ENCODE measurements at places on chromosomes 2 and 18.

DNA sequence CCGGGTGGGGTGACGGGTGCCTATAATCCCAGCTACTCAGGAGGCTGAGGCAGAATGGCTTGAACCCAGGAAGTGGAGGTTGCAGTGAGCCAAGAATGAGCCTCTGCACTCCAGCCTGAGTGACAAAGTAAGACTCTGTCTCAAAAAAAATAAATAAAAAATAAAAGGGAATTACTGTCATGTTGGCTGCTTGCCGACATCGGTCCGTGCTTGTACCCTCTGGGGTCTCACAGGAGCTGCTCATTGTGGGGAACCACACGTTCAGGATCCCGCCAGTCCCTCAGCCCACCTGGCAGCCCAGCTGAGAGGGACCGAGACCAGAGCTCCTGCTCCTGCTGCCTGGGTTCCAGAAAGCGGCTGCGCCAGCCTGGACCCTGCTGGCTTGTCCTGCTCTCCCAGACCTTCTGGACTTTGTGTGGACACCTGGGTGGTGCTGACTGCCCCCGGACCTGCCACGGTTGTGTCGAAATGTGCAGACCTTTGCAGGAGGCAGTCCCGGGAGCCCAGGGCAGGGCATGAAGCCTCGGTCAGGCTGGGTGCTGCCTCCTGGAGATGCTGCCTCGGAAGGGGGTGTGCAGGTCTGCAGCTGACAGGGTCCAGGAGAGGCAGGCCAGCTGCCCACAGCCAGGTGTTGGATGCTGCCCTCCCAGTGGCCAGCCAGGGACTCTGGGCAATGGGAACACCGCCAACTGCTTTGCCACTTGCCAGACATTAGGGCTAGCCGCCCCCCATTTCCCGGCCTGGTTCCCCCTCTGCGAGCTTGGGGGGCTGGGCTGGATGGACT, 16.4 kb downstream of the KLF11 start:
- peaks cover 16% of the 10 kb centered on the region for H3K4me1 ChIP-seq
- no peak overlapping the region for H3K4me3 ChIP-seq
- no peaks in the 10 kb centered on the region for H3K27me3 ChIP-seq

DNA sequence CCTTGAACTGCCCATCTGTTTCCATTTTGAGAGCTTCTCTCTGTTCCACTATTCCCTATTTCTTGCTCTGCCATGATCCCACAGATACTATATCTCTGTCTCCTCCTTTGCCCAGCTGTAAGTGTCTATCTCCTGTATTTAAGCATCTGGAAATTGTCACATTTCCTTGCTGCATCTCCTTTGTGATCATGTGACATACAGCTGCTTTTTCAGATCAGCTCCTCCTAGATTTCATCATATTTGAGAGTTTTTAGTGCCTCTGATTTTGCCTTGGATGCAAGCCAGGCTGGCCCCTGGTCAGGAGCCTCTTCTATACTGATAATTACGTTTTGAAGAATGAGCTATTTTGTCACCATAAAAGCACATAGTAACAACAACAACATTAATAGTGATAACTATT, 131.7 kb upstream of the TNP1 start:
- no peaks in the 10 kb centered on the region for H3K4me1 ChIP-seq
- no peaks in the 10 kb centered on the region for H3K36me3 ChIP-seq
- no peak overlapping the region for H3K4me3 ChIP-seq

DNA sequence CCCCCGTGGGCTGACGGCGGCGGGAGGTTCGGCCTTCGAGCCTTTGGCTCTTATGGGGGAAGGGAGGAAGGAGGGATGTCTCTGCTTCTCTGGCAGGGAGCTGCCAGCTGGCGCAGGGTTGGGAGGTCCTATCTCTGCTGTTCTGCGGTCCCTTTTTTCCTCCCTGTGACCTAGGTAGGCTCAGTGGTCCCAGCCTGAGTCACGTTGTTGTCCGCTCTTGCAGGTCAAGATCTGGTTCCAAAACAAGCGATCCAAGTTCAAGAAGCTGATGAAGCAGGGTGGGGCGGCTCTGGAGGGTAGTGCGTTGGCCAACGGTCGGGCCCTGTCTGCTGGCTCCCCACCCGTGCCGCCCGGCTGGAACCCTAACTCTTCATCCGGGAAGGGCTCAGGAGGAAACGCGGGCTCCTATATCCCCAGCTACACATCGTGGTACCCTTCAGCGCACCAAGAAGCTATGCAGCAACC, 2.5 kb downstream of the DLX1 start:
- H3K4me3 ChIP-seq = no peak overlapping the region
- H3K27ac ChIP-seq = no peak overlapping the region
- no peak for DNase-seq

- H3K4me1 ChIP-seq = no peaks in the 10 kb centered on the region
- H3K4me3 ChIP-seq = no peak overlapping the region
- H3K27me3 ChIP-seq = no peaks in the 10 kb centered on the region
- H3K27ac ChIP-seq = no peak overlapping the region
- no peaks in the 10 kb centered on the region for H3K36me3 ChIP-seq
Measured at GRCh38 chr2:226079196-226079595, 679.7 kb downstream of the NYAP2 start.

DNA sequence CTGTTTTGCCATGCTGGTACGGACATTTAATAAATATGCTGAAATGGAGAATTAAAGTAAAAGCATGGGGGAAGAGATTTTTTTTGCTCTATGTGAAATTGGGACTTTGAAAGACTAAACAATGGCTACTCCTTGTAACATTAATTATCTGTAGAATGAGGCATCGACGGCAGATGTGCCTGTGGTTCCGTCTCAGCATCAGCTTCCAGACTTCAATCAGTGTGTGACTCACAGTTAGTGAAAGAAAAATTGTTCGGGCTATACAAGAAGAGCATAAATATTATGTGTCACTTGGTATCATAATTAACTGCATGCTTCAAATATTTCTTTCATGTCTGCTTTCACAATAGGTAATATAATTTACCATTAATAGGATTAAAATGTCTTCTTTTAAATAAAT, 117.0 kb upstream of the SMIM21 start:
- no peak for DNase-seq
- H3K27me3 ChIP-seq = no peaks in the 10 kb centered on the region
- no peaks in the 10 kb centered on the region for H3K4me1 ChIP-seq
- H3K4me3 ChIP-seq = no peak overlapping the region

GRCh38 chr2:63078852-63079606, 28.4 kb downstream of the OTX1 start:
- no peaks in the 10 kb centered on the region for H3K4me1 ChIP-seq
- no peak overlapping the region for H3K27ac ChIP-seq
- H3K36me3 ChIP-seq = no peaks in the 10 kb centered on the region

DNA sequence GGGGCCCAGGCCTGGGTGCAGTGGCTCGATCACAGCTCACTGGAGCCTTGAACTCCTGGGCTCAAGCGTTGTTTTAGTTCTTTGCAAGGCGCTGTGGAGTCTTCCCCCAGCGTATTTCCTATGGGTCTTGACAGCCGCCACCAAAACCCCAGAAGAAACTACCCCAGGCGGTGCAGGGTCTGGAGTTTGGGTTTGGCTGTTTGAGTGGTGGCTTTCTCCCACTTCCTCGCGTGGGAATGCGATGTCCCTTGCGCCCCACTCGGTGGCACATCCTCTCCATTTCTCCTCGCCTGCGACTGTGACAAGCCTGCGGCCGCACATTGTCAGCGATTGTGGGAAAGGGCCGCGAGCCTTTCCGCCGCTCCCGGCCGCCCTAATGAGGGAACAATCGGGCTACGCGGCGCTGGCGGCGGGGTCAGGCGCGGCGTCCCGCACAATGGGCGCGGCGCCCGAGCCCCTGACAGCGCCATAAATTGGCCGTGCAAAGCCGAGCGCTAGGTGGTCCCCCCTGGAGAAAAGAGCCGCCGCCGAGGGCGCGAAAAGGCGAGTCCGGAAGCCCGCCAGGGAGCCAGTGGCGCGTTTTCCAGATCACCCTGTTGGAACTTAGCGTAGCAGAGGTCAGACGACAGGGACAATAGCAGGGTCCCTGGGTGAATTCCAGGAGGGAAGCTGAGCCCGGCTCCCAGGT, 194.9 kb upstream of the POU3F3 start:
- H3K36me3 ChIP-seq = no peaks in the 10 kb centered on the region
- no peak overlapping the region for H3K27ac ChIP-seq
- DNase-seq = no peak
- H3K4me3 ChIP-seq = no peak overlapping the region
